T-helper 1 cell (primary cell): ENCODE measurements at places on chromosomes 2 and 18.

DNA sequence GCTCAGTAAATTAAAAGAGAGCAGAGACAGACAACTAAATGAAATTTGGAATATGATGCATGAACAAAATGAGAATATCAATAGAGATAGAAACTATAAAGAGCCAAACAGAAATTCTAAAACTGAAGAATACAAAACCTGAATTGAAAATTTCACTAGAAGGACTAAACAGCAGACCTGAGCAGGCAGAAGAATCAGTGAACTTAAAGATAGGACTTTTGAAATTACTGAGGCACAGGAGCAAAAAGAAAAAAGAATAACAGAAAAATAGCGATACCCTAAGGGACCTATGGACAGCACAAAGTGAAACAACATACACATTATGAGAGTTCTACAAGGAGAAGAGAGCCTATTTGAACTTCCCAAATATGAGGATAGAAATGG lies 41.6 kb downstream of the UNC50 start:
- no peak for DNase-seq

GRCh38 chr18:50586710-50587109 lies 26.8 kb downstream of the MAPK4 start:
- no peak for DNase-seq

- DNase-seq: no peak
These were observed 35.4 kb downstream of the B4GALT6 start for GRCh38 chr18:31648966-31649429.

DNA sequence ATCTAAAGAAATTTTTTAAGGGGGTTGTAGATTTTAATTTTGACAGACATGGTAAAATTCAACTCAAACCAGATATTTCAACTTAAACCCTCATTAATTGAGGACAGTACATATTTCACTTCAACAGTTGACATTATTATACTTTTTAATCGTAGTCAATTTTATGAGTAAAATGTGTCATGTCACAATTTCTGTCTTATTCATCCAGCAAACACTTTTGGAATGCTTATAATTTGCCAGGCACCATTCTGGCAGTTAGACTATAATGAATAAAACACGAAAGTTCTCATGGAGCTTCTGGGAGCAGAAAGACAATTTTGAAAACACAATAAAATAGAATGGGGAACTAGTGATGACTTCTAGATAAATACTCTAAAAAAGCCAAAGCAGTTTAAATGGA lies 1094.8 kb downstream of the SUCLG1 start:
- DNase-seq: no peak

GRCh38 chr2:108629417-108629816 lies 89.9 kb upstream of the RANBP2 start:
- no peak for DNase-seq

DNA sequence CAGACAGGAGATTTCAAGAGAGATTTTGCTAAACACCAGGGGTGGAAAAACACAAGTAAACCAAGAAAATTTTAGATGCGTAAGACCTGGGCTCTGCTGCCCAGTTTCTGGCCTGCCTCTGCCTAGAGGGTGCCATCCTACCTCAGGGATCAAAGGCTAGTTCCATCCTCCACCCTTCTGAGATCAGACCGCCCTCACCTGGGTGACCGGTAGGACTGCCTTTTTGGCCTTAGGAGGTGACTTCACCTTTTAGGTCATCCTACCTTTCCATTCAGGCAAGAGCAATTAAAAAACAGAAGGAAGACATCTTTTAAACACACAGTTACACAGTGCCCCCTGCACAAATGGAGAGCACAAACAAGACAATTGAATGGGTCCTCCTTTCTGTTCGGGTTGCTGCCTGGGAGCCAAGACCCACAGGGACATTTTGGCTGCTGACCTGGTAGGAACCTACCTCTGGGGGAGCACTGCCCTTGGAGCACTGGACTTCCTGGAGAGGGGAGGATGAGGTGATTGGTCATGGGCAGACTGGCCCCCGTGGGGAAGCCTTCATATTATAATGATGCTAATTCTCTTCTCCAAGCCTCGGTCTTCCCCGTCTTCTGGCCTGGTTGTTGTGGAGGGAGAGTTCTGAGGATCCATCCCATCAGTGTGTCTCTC lies 3.1 kb downstream of the PSD4 start:
- DNase-seq: no peak

DNA sequence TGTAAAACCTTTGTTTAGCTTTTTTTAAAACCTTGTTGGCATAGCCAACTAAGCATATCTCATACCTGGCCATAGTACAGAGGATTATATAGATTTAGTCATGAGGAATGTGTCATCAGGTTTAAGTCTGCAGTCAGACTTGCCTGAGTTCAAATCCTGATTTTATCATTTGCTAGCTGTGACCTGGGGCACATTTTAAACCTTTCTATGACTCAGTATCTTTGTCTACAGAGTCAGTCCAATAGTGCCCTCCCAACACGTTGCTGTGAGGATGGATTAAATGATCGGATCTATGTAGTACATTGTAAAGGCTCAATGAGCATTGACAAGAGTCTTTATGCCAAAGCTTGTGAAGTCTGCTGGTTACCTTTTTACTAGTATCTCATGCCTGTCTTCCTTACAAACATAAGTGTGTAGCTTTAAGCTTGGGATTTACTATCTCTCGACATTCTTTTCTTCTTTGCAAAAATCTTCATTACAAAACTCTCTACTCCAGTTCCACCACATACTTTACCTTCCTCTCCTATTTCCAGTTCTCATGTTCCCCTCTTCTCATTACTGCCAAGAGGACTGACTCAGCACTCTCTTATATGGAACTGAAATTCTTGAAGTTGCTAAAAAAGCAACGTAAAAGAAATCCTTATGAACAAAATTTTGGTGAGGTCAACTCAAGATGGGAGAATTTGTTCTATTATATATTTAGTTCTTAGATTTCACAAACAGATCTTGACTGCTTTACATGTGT lies 68.1 kb upstream of the RBMS1 start:
- no peak for DNase-seq

- no peak for DNase-seq
These were observed 85.5 kb downstream of the SMAD2 start for GRCh38 chr18:47844828-47845498.

DNA sequence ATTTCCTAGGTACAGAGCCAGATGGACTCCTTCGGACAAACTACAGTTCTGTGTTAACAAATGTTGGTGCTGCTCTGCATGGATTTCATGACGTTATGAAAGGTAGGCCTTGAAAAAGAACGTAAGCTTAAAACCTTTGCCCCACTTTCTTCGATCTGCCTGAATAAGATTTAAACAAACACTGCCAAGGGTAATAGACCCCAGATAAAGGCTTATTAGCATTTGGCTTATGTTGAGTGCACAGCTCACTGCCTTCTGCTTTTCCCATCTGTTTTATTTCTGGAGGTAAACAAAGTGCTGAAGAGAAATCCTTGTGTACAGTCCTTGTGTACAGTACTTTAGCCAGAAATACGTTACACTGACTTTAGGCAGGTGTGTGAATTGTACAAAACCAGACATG lies 50.0 kb upstream of the STON1 start:
- no peak for DNase-seq
